SHP77 treated with DMSO at 0.1 percent for 48 hours (cell line): ENCODE measurements at places on chromosomes 13 and 19.

GRCh38 chr13:105266615-105267014 lies 1268.8 kb downstream of the EFNB2 start:
- no peak for DNase-seq

DNA sequence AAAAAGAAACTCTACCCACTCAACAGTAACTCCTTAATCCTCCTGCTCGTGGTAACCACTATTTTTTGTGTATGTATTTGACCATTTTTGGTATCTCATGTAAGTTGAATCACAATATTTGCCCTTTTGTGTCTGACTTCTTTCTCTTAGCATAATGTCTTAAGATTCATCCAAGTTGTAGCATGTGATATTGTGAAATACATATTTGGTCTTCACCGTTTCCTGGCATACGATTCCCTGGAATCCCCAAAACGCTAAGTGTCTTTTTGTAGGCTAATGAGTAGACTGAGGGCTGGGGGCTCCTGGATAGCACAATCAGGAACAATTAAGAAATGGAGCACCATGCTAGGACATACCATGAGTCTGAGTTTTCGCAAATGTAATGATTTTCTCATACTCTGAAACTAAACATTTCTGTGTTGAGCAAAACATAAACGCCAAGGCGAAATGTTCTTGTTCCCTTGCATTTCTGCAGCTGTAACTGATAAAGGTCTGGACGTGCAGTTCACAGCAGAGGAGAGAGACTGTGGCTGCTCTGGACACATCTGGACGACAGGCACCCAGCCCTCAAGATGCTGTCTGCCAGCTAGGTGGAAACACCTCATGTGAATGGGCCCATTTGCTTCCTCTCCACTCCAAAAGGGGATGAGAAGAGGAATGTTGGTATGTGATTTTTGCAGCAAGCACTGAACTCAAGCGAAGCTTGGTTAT lies 38.4 kb downstream of the BRD4 start:
- no peak for DNase-seq

DNA sequence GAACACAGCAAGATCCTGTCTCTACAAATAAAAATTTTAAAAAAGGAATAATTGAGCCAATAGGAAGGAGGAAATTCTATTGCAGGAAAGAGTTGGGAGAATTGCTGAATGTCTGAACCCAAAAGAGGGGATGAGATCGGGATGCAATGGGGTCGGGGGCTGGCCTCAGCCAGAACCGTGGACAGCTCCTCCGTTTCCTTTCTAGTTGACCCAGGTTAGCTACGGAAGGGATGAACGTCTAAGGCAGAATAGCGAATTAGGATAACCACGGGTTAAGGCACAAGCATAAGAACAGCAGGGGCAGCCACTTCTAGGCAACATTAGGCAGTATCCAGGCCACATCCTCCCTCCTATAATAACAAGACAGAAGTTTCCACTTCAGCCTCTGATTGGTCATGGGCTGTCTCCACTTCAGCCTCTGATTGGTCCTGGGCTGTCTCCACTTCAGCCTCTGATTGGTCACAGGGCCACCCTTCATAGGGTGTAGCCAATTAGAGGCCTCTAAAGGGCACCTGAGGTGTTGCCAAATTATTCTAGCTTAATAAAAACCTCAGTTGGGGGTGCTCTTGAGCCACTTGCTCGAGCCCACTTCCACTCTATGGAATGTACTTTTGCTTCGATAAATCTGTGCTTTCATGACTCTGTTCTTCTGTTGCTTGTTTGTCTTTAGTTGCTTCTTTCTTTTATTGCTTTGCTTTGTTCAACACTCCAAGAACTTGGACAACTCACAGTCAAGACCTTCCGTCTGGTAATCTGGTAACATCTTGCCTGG lies 24.9 kb upstream of the TPM4 start:
- no peak for DNase-seq

DNA sequence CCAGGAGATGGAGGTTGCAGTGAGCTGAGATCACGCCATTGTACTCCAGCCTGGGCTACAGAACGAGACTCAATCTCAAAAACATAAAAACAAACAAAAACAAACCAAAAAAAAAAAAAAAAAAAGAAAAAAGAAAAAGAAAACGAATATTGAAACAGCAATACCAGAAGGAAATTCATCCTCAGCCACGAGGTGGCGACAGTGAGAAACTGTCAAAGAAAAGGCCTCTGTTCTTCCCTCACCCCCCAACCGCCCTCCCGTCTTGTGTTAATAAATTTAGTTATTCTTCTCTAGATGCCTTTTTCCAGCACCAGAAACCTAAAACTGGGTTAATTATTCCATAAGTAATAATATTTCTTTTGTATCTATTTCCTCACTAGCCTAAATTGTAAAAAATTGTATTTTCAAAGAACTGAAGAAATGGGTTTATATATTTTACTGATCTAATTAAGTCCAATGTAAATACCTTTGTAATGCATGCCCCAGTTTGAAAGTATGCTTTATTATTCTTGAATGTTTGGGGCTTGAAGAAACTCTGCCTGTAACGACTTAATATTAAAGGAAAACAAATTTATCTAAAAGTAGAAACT lies 38.6 kb downstream of the LIG4 start:
- no peak for DNase-seq

- no peak for DNase-seq
Measured at GRCh38 chr19:42198676-42199439, 18.6 kb downstream of the DEDD2 start.

DNA sequence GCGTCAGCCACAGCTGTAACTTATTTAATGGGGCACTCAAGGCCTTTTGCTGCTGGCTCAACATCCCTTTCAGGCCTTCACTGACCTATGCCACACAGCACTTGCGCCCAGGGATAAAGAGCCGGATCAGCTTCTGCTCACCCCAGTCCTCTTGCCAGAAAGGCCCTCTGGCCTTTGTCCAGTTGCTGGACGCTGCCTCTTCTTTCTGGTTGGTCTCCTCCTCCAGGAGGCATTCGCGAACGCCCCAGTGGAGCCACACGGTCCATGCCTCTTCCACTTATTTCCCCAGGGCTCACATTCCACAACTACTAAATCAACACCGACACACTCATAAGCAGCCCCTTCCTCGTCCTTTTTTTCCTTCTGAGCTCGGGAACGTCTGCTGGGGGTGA lies 3.7 kb upstream of the ZNF329 start:
- DNase-seq: no peak

- no peak for DNase-seq
Measured at GRCh38 chr13:77176350-77176749, 149.4 kb upstream of the FBXL3 start.

GRCh38 chr13:106533101-106533942 lies 2.1 kb downstream of the EFNB2 start:
- peak; percentile 66 for DNase-seq

GRCh38 chr13:48069573-48069972 lies 25.3 kb downstream of the MED4 start:
- no peak for DNase-seq

GRCh38 chr13:113207890-113208420 lies 514 bp downstream of the PCID2 start:
- DNase-seq: no peak

GRCh38 chr19:39212375-39212742 lies 8.3 kb upstream of the SYCN start:
- DNase-seq: no peak

DNA sequence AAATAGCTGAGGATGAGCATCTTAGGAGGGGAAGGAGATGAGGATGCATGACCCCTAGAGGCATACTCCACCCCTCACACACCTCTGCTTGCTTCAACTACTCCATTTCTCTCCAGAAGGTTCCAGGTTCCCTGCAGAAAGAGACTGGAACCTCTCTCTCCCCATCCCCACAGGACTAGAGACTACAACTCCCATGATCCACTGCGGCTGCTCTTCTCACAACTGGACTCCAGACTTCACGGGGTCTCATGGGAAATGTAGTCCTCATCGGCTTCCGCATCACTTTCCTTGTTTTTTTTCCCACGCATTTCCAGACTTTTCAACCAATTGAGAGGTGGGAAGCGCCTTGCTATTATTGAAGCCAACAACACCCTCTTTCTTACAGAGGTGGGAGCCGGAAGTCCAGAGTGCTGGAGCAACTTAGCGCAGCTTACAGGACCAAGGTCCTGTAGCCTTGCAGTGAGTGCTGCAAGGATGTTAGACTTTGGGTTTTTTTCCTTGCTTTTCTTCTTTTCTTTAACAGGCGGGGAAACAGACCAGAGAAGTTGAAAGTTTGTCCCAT lies 13.9 kb upstream of the CACNG6 start:
- no peak for DNase-seq

GRCh38 chr13:103289681-103290080 lies 223.5 kb upstream of the SLC10A2 start:
- DNase-seq: no peak

GRCh38 chr19:44552324-44552723 lies 22.8 kb upstream of the CEACAM20 start:
- no peak for DNase-seq

- DNase-seq: no peak
Measured at GRCh38 chr13:45143346-45143751, 23.0 kb downstream of the GTF2F2 start.

DNA sequence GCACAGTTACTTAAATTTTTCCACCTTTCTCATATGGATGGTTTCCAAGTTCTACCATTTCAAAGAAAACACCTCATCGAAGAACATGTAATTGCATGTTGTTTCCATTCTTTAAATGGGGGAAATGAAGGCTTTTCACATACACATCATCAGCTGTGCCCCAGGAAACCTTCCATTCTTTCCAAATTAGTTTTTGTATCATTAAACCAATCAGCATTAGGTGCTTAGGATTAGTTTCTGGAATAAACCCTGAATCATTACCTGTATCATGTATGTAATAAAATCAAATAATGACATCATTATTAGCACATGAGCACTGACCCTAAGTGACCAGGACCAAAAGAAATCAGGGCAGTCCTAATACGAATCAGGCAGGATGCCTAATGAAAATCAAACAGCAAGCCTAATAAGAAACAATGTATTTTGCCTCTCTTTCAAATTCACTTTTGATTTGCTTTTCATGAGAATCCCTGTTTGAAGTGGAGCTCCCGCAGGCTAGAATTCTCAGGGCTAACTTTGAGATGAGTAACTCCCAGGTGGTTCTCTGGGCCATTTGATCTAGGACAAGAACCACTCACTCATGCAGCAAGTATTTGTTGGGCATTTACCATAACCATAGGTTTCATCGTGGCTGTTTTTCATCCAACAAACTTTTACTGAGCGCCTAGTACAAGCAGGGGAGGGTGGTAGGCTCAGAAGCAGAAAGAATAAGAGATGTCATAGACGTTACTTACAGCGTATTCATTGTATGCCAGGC lies 89.2 kb downstream of the MZT1 start:
- no peak for DNase-seq

DNA sequence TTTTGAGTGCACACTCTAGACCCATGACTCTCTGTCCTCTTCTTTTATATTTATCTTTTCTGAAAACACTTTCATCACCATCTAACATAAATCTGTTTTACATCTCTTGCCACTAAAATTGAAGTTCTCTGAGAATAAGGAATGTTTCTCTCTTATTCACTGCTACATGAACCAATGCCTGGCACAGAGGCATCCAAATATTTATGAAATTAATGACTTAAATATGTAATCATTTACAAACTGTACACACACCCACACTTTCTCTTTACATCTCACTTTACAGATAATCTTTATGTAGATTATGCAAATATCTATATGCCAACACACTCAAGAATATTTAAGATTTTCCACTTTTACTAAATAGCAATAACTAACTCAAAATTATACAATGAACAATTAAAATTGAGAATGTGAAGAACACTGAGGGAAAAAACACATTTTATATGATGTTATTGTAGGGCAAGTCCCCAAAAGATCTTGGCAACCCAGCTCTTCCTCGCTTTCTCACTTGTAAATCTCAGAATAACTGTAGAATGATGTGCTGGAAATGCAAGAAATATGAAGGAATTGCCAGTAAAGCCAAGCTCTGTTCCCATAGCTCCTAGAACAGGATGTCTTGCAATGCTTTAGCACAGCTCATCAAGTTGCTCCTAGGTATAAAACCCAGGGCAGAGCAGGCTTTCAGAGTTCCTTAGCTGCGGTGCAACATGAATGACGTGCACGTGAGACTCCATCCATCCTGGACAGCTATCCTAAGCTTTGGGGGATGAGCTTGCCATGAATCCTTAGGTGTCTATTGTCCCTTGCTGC lies 50.7 kb downstream of the UGGT2 start:
- DNase-seq: no peak

DNA sequence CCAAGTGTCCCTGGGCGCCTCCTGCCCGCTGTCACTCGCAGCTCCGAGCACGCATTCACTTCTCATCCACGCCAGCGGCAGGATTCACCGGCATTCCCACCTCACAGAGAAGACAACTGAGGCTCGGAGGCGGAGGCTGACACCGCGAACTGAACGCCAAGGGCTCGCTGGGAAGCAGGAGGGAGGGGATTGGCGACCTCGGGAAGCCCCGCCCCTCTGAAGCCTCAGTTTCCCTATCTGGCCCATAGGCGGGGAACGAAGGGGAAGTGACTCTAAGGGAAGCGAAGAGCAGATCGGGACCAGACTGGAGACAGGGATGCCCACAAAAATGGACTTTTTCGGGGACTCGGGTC lies 256 bp downstream of the MICOS13 start:
- no peak for DNase-seq

DNA sequence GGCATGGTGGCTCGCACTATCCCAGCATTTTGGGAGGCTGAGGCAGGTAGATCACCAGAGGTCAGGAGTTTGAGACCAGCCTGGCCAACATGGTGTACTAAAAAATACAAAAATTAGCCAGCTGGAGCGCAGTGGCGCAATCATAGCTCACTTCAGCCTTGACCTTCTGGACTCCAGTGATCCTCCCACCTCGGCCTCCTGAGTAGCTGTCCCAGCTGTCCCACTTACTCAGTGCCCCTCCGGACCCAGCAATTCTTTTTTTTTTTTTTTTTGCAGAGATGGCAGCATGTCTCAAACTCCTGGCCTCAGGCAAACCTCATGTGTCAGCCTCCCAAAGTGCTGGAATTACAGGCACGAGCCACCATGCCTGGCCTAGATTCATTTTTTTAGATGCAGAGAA lies 2.3 kb upstream of the ADAT3 start:
- no peak for DNase-seq

- no peak for DNase-seq
Measured at GRCh38 chr19:34540811-34541557, 59.4 kb downstream of the WTIP start.

DNA sequence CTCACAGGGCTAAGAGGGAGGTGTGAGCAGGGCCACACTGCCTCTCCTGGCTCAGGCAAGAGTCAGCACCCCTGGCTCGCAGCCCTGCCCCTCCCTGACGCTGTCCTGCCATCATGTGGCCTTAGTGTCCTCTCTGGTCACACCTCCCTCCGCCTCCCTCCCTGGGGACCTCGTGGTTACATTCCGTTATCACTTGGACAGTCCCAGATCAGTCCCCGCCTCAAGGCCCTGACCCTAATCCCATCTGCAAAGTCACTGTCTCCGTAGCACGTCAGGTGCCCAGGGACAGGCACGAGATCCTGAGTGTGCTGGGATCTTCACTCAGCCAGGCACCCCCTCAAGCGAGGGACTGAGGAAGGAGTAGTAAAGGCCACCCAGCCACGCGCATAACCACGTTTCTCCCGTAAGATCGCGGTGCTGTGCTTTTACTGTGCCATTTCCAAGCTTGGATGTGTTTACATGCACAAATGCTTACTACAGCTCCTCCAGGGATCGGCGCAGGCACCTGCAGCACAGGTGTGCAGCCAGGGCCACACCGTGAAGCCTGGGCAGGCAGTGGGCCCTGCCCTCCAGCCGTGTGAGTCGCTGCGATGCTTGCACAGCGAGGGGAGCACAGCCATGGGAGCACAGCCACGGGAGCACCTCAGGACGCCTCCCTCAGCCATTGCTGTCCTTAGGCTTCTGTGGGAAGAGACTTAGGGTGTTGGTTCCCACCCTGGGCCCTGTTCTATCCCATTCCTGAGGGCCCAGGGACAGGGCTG lies 10.7 kb upstream of the TMEM255B start:
- DNase-seq: no peak

- DNase-seq: no peak
Measured at GRCh38 chr13:97077341-97077740, 83.1 kb upstream of the OXGR1 start.
